Activated CD8-positive, alpha-beta memory T cell treated with anti-CD3 and anti-CD28 coated beads for 24 hours (primary cell): ENCODE measurements at places on chromosomes 7 and 10.

DNA sequence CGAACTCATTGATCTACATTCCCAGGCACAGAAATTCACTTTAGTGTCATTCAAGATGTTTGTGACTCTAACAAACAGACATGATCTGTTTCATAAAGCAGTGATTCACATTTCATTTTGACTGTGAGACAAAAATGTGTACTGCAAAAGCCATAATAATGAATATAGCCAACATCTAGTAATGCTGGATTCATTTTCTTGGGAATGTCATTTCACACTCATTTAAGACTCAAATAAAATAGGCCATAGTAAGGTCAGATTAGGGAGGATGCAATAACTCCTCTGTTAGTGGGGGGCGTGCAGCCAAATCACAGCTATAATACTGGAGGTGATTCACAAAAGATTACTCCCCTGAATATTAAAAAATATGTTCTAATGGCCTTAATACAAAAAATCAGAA is 566.6 kb upstream of the ZWINT start:
- DNase-seq = no peak

GRCh38 chr10:1449572-1450205 is 287.6 kb downstream of the ADARB2 start:
- no peak for DNase-seq

- no peak for DNase-seq
Observed at GRCh38 chr7:94632338-94633013, 23.5 kb downstream of the SGCE start.

DNA sequence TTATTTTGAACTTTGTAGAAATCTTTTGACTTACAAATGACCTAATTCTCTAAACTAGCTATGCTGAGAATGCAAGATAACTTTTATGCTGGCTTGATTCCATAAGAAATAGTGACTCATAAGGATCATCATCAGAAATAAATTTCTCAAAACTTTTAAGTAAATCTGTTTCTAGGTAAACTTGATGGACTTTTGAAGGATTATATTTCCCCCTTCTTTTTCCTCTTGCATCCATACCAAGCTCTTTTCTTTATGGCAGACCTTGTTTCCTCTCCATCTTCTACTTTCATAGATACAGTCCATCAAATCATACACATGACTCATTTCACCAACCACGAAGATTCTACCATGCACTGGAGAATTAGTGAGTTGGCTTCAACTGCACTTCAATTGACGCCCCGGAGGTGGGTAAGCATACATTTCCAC is 336.3 kb downstream of the KCNMA1 start:
- DNase-seq = no peak

GRCh38 chr7:129437190-129437589 is 3.0 kb downstream of the STRIP2 start:
- no peak for DNase-seq

DNA sequence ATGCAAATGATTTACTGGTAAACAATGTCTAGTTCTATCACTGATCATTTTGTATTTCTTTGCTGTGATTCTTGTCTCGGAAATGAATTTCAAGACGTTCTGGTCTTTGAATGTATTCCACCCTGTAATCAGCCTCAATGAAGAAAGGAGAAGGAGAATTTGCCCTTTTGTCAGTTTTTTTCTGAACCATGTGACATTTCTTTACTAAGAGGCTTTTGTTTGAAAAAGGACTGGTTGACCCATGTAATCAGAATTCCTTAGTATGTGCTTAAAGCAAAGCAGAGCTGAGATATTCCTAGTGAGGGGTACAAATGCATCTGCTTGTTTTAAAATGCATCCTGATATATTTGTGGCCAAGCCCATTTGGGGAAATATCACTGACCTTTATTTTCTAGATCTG is 581.6 kb downstream of the ETV1 start:
- DNase-seq = no peak

DNA sequence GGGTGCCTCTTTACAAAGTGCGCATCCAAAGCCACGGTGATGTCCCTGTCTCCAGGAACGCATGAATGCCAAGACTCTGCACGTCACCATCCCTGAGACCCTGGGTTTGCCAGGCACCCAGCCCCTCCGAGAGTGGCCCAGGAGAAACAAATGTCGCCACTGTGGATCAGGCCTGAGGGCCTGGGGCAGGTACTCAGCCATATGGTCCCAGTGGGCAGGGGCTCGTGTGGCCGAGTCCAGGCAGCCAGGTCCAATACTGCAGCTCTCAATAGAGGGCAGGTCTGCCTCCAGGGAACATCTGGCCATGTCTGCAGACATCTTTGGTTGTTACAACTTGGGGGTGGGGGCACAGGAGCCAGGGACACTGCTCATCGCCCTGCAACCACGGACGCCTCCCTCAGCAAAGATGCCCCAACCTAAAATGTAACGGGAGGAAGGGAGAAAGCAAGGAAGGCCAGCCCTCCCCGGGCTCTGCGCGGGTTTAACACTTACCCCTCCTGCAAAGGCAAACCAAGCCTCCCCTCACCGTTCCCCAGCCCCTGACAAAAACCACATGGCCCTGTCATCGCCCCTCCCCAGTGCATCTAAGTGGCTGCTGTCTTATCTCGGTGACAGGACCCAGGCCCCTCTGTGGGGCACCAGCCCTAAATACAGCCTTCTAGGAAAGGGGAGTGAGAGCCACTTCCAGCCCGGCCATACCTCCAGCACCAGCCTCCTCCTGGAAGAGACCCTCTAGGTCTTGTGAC is 10.3 kb upstream of the PAPOLB start:
- no peak for DNase-seq
